ENCODE measurements at places on chromosomes 3 and 15. TPM values are rescaled to one million over a fixed set of nuclear protein-coding genes. Genes with fewer than 3 reads are reported as not detected.

Gene SAMD7
- total RNA-seq: not detected

Gene NPAP1
- total RNA-seq: not detected

Gene GOLGA6D
- total RNA-seq: 0.19 TPM

Gene UBE2Q2
- 26.3 TPM for total RNA-seq

Gene IL12A
- total RNA-seq: 1.0 TPM

Gene GHSR
- not detected for total RNA-seq

Gene GRK7
- 0.44 TPM for total RNA-seq

Gene MRPL46
- total RNA-seq: 30.3 TPM

Data from naive thymus-derived CD8-positive, alpha-beta T cell (primary cell).